ENCODE measurements at places on chromosomes 12 and 14.
A peak's percentile ranks its signal among the peaks of the same experiment; 100 is the strongest.

DNA sequence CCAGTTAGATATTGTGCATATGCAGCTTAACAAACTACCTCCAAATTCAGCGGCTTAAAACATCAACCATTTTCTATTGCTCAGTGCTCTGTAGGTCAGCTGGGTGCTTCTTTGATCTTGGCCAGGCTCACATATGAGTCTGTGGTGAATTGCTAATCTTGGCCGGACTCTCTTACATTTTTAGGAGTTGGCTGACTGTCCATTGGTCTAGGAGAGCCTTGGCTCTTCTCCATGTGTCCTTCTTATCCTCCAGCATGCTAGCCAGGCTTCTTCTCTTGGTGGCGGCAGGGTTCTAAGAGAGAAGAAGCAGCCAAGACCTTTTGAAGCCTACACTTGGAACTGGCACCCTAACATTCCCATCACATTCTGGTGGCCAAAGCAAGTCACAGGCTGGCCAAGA, 174.3 kb upstream of the PWP1 start:
- DNase-seq: no peak

DNA sequence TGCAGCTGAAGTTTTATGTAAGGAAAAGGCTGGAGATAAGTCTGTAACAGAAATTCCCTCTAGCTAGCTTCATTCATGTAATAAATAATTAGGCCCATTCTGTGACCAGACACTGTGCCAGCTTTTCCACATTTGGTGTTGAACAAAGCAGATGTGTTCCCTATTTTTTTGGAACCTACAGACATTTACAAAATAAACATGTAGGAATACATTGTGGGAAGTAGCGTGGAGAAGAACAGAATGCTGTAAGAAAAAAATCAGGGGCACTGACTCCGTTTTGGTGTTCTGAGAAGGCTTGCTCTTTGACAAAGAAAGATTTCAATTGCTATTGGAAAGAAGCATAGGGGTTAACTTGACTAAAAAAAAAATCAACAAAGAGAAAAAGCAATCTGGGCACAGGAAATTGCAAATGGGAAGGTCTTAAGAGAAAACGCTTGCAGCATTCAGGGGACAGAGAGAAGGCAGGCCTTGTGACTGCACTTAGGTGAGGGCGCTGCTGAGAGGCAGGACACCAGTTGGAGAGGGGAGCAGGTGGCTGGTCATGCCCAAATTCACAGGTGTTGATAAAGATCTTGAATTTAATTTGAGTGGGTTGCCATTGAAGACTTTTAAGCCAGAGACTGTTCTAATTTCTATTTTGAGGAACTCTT, 4.0 kb downstream of the FAR2 start:
- DNase-seq: no peak

- peak; percentile 96 for DNase-seq
These were observed 3.5 kb downstream of the ELK3 start for GRCh38 chr12:96197503-96198272.

- no peak for DNase-seq
These were observed 184.6 kb upstream of the TMEM260 start for GRCh38 chr14:56394826-56395530.

GRCh38 chr12:65924716-65925115, 100.4 kb downstream of the HMGA2 start:
- no peak for DNase-seq

- peak; percentile 93 for DNase-seq
These were observed 32.3 kb downstream of the FRS2 start for GRCh38 chr12:69502345-69503081.

- no peak for DNase-seq
These were observed 47.2 kb downstream of the CCDC91 start for GRCh38 chr12:28237423-28237822.

DNA sequence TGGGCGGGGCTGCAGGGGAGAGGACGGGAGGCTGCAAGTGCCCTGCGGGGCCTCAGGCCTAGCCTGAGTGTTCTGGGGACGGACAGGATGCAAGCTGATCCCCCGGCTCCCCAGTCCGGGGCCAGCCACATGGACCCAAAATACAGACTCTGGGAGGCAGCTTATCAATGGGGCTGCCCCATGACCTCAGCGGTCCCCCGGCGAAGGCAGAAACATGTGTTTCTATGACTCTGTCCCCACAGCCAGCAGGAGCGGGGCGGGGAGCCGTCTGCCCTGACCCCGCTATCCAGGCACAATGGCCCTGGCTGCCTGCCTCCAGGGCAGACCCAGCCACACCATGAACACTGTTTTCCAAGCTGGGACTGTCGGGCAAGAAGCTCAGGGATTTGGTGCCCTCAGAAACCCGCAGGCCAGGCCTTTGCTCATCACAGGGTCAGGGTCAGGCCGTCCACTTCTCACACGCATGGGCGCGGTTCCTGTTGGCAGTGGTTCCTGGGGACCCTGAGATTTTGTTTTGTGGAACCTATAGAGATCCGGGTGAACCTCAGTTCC, 75.0 kb downstream of the RFLNA start:
- no peak for DNase-seq

DNA sequence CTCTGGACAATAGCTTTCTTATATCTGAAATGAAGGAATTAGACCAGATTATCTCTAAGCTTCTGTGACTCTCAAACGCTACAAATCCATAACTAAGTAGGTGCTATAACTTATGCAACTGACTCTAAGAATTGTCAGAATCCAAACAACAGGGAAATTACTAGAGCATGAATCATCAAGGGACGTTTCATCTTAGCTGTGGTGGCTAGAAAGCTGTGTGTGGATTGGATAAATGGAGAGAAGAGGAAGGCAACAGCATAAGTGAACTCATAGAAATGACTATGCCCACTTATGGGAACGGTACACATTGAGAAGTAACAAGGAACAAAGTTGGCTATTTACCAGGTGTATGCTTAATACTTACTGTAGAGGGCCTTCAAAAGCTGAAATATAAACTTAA, 96.0 kb upstream of the NEDD1 start:
- peak; percentile 79 for DNase-seq

DNA sequence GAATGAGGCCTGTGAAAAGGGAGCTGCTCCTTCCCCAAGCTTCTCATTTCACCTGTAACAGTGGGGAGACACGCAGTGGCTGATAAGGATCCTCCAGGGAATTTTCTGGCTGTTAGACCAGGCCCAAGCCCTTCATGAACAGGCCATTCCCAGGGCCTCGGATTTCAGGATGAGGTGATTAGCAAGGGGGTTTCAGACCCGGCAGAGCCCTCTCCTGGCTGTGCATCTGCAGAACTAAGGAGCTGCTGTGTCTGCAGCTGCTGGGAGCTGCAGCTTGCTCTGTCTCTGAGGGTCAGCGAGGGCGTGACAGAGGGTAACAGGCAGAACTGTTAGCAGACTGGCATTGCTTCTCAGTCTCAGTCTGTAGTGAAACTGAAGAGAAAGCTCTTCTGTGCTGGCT, 110.4 kb downstream of the KCNA5 start:
- no peak for DNase-seq

DNA sequence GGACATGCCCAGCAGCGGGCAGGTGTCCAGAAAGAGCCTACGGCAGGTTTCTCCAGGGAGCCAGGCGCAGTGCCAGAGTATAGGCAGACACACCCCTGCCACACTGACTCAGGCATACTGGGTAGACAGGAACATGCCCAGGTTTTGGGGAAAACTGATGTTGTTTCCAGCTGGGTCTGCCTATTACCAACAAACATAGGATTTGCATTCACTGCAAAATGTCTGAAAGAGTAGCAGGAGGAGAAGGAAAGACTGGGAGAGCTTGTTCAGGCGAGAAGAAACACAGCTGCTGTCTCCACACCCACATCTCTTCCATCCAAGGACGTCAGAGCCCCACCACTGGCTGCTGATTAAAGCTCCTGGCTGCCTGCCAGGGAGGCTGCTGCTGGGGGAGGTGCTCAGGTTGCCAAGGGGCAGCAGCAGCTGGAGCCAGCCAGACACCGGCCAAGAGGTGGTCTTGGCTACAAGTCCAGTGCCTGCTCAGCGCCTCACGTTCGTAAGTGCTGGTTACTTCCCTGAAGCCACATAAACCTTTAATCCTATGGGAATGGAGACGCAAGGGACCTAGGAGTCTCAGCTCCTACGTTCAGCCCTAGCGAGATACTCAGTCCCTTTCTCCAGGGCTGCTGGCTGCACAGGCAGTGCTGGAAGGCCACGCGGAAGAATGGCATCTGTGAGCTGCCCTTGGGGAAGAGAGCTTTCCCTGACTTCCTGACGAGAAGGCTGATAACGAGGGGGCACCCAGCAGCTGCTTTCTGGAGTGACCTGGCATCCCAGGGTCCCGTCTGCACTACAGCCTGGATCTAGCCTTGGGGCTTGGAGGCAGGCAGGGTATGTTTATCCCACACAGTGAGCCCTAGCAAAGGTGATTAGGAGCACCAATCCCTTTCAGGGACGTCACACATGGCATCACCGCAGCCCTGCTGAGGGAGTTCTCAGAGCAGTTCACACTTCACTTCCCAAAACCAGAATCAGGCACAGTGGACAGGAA, 58.1 kb downstream of the PLEKHG3 start:
- peak; percentile 87 for DNase-seq

GRCh38 chr12:1533602-1534304, 60.6 kb downstream of the FBXL14 start:
- peak; percentile 37 for DNase-seq

DNA sequence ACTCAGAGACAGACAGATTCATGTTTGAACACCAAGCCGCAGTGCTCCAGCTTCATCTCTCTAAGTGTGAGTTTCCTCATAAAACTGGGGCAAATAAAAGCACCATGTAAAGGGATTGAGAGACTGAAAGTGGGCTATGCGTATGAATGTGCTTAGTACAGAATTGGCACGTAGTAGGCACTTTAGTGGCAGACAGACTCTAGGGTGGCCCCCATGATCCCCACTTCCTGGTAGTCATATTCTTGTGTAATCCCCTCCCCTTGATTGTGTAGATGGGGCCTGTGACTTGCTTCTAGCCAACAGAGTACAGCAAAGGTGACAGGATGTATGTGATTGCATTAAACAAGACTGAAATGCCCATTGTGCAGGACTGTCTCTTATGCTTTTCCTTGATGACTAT, 43.0 kb downstream of the DAO start:
- no peak for DNase-seq

DNA sequence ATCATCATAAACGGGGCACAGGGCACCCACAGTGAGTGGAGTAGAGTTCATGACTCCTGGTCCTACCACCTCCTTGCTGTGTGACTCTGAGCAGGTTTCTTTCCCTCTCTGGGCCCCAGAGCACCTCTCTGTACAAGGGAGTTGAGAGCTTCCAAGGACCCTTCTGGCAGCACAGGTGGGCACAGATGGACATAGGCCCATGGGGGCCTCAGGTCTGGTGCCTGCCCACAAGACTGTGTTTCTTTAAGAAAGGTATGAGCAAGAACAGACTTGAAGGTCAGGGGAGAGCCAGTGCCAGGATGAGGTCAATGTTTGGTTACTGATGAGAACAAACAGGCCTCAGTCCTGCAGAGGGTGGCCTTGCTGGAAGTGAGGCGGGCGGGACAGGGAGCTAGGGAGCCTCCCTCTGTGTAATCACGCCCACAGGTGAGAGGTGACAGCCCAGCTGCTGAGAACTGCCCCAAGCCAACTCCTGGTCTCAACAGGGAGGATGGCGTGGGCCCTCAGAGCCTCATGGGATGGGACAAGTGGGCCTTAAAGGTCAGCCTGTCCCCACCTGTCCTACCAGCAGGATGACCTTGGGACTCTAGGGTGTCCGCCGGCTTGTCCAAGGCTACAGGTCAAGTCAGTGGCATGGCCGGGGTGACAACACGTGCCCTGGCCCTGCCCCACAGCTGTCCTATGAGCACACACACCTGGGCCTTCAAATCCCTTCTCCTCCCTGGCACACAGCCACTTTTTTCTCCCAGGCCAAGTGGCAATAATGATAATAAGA, 49.1 kb downstream of the CCDC85C start:
- no peak for DNase-seq

DNA sequence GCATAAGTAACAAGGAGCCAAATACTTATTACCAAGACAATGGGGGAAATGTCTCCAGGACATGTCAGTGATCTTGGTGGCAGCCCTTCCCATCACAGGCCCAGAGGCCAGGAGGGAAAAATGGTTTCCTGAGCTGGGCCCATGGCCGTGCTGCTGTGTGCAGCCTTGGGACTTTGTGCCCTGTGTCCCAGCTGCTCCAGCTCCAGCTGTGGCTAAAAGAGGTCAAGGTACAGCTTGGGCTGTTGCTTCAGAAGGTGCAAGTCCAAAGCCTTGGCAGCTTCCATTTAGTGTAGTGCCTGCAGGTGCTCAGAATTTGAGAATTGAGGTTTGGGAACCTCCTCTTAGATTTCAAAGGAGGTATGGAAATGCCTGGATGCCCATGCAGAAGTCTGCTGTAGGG, 212.3 kb upstream of the DCN start:
- no peak for DNase-seq

GRCh38 chr14:75254901-75255584, 23.6 kb upstream of the FOS start:
- no peak for DNase-seq

DNA sequence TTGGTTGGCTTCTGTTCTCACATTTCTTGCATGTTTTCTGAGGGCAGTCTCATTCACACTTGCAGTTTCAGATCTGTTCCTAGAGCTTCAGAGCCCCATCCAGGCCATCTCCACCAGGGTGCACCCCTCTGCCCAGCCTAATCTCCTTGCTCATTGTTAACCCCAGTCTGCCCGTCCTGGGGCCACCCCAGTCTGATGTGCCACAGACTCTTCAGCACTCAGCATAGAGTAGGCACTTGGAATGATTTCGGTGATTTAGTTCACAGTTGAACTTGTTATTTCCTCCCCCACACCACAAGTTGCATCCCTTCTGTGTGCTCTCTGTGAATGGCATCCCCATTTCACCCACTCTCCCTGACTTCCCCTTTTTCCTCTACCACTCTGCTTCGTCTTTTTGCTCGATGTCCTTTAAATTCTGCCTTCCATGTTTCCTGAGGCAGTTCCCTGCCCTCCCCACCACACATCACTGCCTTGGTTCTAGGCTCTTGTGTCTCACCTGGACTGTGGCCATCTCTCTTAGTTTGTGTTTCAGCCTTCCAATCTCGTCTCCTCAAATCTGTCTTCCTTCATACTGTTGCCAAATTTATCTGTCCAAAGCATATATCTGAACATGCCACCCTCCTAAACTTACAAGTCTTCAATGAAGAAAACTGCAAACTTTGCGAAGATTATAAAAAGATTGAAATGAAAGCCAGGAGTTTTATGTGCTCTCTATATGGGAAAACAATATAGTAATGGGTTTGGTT, 41.5 kb downstream of the ANO6 start:
- DNase-seq: no peak

GRCh38 chr12:15522574-15523187, 200.4 kb downstream of the PTPRO start:
- peak; percentile 48 for DNase-seq

- DNase-seq: no peak
These were observed 8.6 kb downstream of the EDDM3A start for GRCh38 chr14:20754308-20754707.

- no peak for DNase-seq
These were observed 347.3 kb downstream of the GLT1D1 start for GRCh38 chr12:129200576-129200975.

- no peak for DNase-seq
These were observed 47.3 kb downstream of the FBXL14 start for GRCh38 chr12:1546931-1547640.

DNA sequence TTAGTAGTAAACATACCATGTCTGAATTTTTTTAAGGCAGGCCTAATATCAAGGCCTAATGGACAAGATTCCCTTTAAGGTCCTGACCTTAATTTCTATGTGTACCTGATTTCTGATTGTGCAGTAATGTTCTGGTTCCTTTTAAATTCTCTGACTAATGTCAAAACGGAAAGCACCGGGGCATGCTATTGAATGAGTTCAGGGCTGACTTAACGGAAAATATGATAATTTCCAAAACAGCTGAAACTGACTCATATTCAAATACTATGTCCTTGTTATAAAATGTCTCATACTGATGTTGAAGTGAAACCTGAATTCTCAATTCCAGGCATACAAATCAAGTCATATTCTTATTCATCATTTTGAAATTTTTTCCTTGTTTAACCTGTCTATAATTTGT, 6.7 kb downstream of the TAS2R43 start:
- DNase-seq: no peak
